ENCODE measurements at places on chromosomes 2 and 18.

- peaks cover 2% of the 10 kb centered on the region for H3K36me3 ChIP-seq
- H3K27me3 ChIP-seq = peaks cover 4% of the 10 kb centered on the region
- H3K4me3 ChIP-seq = no peak overlapping the region
Measured at GRCh38 chr18:10207682-10208345, 246.6 kb upstream of the APCDD1 start.

DNA sequence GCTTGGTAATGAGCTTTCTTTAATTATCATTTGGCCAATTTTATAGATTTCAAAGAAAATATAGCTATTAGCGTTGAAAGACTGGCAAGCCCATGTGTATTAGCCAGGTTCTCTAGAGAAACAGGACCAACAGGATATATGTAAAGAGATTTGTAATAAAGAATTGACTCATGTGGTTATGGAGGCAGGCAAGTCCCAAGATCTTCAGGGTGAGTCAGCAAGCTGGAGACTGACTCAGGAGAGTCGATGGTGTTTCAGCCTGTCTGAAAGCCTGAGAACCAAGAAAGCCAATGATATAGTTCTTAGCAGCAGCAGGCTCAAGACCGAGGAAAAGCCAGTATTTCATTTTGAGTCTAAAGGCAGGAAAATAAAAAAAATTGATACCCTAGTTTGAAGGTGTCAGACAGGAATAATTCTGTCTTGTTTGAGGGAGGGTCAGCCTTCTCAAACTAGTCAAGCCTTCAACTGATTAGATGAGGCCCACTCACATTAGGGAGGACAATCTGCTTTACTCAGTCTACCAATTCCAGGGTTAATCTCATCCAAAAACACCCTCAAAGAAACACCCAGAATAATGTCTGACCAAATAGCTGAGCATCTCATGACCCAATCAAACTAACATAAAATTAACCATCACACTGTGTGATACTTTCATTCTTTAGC lies 78.3 kb upstream of the CRIM1 start:
- H3K4me3 ChIP-seq = no peak overlapping the region
- no peaks in the 10 kb centered on the region for H3K27me3 ChIP-seq
- H3K4me1 ChIP-seq = no peaks in the 10 kb centered on the region
- H3K27ac ChIP-seq = no peak overlapping the region

DNA sequence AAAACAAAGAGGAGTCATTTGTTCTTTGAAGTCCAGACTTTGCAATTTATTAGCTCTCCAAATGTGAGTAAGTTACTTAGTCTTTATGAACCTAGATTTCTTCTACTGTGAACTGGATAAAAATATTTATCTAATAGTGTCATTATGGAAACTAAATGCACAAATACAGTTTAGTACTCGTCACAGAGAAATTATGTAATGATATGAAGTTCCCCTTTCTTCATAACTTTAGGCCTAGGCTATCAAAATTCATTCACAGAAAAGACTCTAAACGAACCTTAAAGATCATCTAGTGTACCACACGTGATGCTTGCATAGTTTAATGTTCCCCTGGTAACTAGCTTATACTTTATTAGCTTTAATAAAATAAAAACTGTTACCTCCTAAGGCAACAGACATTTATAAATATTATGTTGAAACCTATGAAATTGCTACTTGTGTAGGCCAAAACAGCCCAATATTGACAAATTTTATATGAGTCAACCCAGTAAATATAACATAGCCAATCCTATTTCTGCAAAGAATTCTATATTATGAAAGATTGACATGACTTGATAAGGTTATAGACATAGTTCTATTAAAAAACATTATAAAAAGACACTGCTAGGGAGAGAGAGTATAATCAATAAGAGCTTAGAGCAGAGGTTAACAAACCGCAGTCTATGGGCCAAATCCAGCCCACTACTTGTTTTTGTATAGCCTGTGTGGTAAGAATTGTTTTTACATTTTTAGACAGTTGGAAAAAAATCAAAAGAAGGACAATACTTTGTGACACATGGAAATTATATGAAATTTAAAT lies 44.9 kb upstream of the ITPRID2 start:
- no peaks in the 10 kb centered on the region for H3K4me1 ChIP-seq
- H3K4me3 ChIP-seq = no peak overlapping the region
- H3K36me3 ChIP-seq = no peaks in the 10 kb centered on the region
- no peak for DNase-seq
- peaks cover under 1% of the 10 kb centered on the region for H3K27me3 ChIP-seq
- H3K27ac ChIP-seq = no peak overlapping the region

GRCh38 chr2:173785813-173786212 lies 179.4 kb downstream of the SP3 start:
- H3K27me3 ChIP-seq = peaks cover 19% of the 10 kb centered on the region
- H3K27ac ChIP-seq = no peak overlapping the region
- no peaks in the 10 kb centered on the region for H3K36me3 ChIP-seq
- no peak overlapping the region for H3K4me3 ChIP-seq

GRCh38 chr2:48519593-48519992 lies 10.4 kb upstream of the STON1 start:
- H3K36me3 ChIP-seq = peaks cover 51% of the 10 kb centered on the region
- H3K27ac ChIP-seq = no peak overlapping the region
- H3K27me3 ChIP-seq = no peaks in the 10 kb centered on the region

DNA sequence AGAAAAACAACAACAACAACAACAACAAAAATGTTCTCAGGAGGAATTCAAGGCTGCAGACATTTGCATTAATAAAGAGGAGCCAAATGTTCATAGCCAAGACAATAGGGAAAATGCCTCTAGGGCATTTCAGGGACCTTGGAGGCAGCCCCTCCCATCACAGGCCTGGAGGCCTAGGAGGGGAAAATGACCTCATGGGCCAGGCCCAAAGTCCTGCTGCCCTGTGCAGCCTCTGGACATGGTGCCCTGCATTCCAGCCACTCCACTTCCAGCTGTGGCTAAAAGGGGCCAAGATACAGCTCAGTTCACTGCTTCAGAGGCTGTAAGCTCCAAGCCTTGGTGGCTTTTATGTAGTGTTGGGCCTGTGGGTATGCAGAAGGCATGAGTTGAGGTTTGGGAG lies 314.5 kb downstream of the CYRIA start:
- no peak for DNase-seq
- H3K4me1 ChIP-seq = no peaks in the 10 kb centered on the region
- no peak overlapping the region for H3K4me3 ChIP-seq
- no peaks in the 10 kb centered on the region for H3K36me3 ChIP-seq

GRCh38 chr2:85255456-85255812 lies 72.4 kb downstream of the TGOLN2 start:
- H3K27ac ChIP-seq = no peak overlapping the region
- H3K36me3 ChIP-seq = no peaks in the 10 kb centered on the region
- DNase-seq = no peak

DNA sequence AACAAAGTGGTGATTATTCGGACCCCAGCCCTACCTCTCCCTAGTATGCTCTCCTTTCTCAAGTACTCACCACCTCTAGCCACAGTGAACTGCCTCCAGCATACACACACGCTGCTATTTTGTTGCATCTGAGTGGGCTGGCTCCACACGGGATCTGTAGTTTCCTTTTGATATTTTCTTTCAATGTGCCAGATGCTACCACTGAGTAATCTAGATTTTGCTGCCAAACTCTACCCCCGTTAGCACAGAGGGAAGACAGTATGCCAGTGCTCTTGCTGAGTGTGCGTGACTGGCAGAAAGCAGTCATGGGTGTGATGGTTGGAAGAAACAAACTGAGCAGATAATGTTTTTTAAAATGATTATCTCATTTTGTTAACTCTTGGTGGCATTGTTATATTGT lies 11.6 kb downstream of the CFLAR start:
- peak; percentile 46 for DNase-seq
- peak overlapping the region; percentile 94 for H3K27ac ChIP-seq
- H3K4me3 ChIP-seq = peak overlapping the region; percentile 73
- peaks cover 37% of the 10 kb centered on the region for H3K36me3 ChIP-seq
- peaks cover 91% of the 10 kb centered on the region for H3K4me1 ChIP-seq
- H3K27me3 ChIP-seq = no peaks in the 10 kb centered on the region

DNA sequence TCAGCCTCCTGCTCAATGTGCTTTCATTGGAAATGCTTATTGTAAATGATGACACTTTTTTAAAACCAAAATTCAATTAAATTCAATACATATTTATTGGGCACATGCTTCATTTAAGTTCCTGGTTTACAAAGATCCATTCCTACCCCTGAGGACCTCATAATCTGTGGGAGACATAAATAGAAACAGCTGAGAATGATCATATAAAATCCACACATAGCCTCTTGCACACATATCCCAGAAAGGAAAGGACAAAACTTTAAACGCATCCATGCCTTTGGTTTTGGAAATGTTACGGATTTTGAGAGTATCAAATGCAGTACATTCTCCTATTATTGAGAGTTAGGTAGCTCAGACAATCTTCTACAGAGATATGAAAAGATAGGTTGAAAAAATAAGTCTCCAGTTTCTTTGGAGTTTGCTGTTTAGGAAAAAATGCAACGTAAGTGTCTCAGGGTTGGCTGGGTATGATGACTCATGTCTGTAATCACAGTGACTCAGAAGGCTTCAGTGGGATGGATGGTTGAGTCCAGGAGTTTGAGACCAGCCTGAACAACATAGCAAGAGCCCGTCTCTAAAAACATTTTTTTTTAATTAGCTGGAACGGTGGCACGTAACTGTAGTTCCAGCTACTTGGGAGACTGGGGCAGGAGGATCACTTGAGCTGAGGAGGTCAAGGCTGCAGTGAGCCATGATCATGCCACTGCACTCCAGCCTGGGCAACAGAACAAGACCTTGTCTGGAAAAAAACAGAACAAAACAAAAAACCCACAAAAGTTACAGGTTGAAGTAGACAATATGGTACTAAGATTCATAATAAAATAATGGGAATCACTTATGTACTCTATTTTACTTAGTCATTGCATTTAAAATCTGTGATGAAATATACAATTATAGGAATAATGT lies 3.9 kb upstream of the PRELID3A start:
- H3K36me3 ChIP-seq = no peaks in the 10 kb centered on the region
- peaks cover 87% of the 10 kb centered on the region for H3K27me3 ChIP-seq
- H3K4me1 ChIP-seq = peaks cover 33% of the 10 kb centered on the region
- H3K27ac ChIP-seq = no peak overlapping the region
- no peak overlapping the region for H3K4me3 ChIP-seq

DNA sequence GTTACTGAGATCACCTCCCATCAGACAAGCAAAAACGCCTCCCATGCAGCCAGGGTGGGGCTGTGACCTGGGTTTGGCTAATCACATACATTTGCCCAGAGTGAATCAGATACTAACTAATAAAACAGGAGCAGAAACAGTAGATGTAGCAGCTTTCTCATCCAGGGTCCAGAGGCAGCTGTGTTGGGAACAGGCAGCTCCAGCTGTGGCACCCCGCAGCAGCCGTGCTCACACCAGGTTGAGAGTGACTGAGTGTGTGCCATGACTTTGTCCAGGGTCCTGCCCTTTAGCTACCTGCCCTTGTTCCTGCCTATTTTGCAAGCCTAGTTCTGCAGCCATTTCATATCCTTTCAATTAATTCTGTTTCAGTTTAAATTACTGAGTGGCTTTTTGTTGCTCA lies 20.5 kb downstream of the DDX18 start:
- no peak for DNase-seq
- no peak overlapping the region for H3K4me3 ChIP-seq
- H3K4me1 ChIP-seq = peaks cover 6% of the 10 kb centered on the region
- H3K27me3 ChIP-seq = peaks cover 4% of the 10 kb centered on the region
- H3K36me3 ChIP-seq = peaks cover 23% of the 10 kb centered on the region
- H3K27ac ChIP-seq = no peak overlapping the region

GRCh38 chr2:16728351-16729136 lies 62.9 kb upstream of the CYRIA start:
- no peaks in the 10 kb centered on the region for H3K4me1 ChIP-seq
- no peak overlapping the region for H3K27ac ChIP-seq
- H3K27me3 ChIP-seq = peaks cover 3% of the 10 kb centered on the region
- H3K36me3 ChIP-seq = no peaks in the 10 kb centered on the region
- DNase-seq = no peak

- DNase-seq = no peak
- H3K27me3 ChIP-seq = no peaks in the 10 kb centered on the region
- no peaks in the 10 kb centered on the region for H3K36me3 ChIP-seq
Measured at GRCh38 chr18:31077878-31078277, 24.3 kb downstream of the DSC2 start.

DNA sequence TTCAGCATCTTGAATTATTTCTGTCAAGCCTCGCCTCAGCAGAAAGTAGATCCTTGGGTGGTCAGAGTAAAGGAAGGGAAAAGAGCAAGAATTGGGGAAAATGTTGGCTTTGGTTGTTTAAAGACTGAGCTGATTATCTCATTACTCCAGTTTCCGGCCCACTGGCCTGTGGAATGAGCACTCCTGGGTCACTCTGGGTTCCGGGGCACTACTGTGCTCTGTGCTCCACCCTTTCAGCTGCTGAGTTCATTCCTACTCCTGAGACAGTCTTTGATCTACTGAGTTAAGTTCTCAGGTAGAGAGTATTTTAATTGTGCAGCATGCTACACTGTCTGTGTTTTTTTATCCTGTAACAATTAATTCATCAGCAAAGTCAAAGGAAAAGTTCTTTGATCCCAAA lies 427.7 kb downstream of the CDH2 start:
- H3K4me1 ChIP-seq = no peaks in the 10 kb centered on the region
- H3K27me3 ChIP-seq = no peaks in the 10 kb centered on the region
- no peak overlapping the region for H3K4me3 ChIP-seq
- no peaks in the 10 kb centered on the region for H3K36me3 ChIP-seq

DNA sequence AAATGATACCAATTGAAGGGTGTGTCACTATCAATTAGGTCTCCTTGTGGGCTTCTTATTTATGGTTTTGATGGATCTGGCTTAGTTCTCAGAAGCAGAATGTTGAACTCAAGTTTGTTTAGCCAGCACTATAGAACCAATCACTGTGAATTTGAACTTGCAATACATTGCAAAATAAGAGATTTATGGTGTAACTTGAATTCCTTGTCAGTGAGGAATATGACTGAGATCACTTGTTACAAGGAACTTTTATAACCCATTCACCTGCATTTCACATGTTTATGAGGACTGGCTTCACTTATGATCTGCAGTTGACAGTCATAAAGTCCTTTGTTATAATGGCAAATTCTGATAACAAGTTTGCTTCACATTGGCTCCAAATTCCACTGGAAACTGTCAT lies 9.8 kb downstream of the GATA6 start:
- H3K36me3 ChIP-seq = no peaks in the 10 kb centered on the region
- no peak overlapping the region for H3K4me3 ChIP-seq
- DNase-seq = no peak
- peaks cover 28% of the 10 kb centered on the region for H3K27me3 ChIP-seq

- no peaks in the 10 kb centered on the region for H3K4me1 ChIP-seq
- no peak overlapping the region for H3K27ac ChIP-seq
- no peaks in the 10 kb centered on the region for H3K36me3 ChIP-seq
- H3K4me3 ChIP-seq = no peak overlapping the region
- no peak for DNase-seq
Measured at GRCh38 chr2:231932711-231932970, 6.4 kb upstream of the NPPC start.

- H3K27ac ChIP-seq = no peak overlapping the region
- no peaks in the 10 kb centered on the region for H3K4me1 ChIP-seq
- H3K4me3 ChIP-seq = no peak overlapping the region
- H3K36me3 ChIP-seq = peaks cover 47% of the 10 kb centered on the region
- peak; percentile 3 for DNase-seq
Measured at GRCh38 chr2:239184179-239184578, 216.6 kb downstream of the HDAC4 start.

- no peak overlapping the region for H3K27ac ChIP-seq
- no peaks in the 10 kb centered on the region for H3K4me1 ChIP-seq
- H3K4me3 ChIP-seq = no peak overlapping the region
- H3K36me3 ChIP-seq = no peaks in the 10 kb centered on the region
Measured at GRCh38 chr2:5722236-5722635, 30.1 kb downstream of the SOX11 start.

All from activated naive CD4-positive, alpha-beta T cell treated with anti-CD3 and anti-CD28 coated beads, Interleukin-2, amount 10 ng/mL, durations not matched to agents 7 days and 5 days (primary cell).